ENCODE measurements at places on chromosomes 1 and 21.

DNA sequence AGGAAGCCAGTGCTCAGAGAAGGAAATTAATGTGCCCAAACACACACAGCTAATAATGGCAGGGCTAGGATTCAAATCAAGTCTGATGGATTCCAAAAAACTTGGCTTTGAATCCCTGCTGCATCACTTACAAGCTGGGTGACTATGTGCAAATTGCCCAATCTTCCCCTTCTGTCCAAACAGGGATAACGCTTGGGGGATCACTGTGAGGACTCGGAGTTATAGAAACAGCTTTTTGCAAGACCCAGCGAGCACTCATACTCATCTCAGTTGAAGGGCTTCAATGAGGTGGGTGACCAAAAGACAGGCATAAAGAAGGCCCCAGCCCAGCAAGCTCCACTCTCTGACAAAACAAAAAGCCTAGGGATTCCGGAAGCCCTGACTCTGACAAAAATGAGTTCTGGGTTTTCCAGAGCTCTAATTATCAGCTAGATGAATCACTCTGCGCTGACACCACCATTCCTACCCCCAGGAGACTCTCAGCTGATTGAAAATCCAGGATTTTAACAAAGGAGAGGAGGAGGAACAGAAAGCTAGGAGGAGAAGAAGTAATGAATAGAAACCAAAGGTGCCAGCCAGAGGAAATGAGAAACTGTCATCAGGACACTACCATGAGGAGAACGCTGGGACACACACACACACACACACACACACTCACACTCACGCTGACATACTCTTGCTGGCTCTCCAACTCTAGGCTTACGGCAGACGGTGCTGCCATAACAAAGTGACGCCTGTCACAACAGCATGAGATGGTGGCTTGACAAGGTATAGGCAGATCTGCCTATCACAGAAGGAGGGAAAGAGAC lies 1.6 kb upstream of the STK40 start:
- DNase-seq, result no peak

DNA sequence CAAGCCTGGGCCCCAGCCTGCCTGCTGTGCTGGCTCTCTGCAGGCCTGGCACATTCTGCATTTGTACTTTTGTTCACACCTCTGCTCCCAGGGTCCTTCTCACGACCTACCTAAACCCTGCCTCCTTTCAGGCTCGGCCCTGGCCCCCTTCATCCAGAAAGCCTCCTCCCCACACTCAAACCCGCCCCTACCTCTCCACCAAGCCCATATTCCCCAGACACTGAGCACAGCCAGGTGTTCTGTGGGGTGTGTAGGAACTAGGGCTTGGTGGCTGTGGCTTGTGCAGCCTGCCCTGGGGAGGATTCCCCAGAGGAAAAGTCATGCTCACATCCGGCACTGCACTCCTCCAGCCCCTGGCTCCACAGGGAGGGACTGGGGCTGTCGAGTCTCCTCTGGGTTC lies 8.2 kb upstream of the MIXL1 start:
- DNase-seq, result no peak

- no peak for DNase-seq
Measured at GRCh38 chr1:196027127-196027526, 581.1 kb downstream of the KCNT2 start.

GRCh38 chr1:78649628-78650027 lies at the start of gene IFI44:
IFI44 (plus strand) TSS chr1:78649831; CDS start chr1:78650196, 365 bp downstream.
- DNase-seq, result peak; percentile 85

- DNase-seq, result no peak
Measured at GRCh38 chr1:15579683-15580047, 5.2 kb downstream of the AGMAT start.

GRCh38 chr1:167273027-167273800 lies 52.5 kb downstream of the POU2F1 start:
- peak; percentile 24 for DNase-seq

DNA sequence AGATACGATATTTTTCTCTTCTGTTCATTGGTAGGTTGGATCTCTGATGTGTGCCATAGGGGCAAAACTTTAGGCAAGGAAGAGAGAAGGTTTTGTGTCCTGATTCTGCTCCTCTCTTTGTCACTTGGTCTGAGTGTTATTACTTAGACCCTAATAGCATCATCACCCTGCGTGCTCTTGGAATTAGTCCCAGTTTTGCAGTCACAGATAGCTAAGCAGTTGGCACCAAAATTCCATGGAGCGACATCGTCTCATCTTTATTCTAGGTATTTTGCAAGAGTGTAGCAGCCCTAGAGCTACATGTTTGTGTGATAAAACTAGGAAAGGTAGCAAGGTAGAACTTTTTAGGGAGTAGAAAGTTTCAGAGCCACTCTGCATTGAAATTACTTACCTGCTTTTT lies 23.8 kb downstream of the PIP5K1A start:
- DNase-seq, result no peak

- DNase-seq, result no peak
Measured at GRCh38 chr21:34517491-34518245, 5.7 kb upstream of the KCNE1 start.

DNA sequence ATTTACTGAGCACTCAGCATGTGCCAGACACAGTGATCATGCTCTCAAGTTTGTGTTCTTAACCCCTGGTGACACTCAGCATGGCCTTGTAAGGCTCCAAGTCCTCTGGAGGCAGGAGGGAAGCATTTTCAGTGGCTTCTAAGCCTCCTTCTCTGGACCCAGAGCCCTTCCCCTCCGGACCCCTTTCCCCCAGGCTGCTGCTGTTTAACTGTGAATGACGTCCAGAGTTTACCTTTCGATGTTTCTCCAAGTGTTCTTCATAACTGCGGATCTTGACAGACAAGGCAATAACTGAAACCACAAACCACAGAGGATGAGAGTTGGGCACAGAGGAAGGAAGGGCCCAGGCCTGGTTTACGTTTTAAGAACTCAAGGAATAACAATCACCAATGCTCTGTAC lies 6.5 kb downstream of the MRPS15 start:
- peak; percentile 63 for DNase-seq

- peak; percentile 50 for DNase-seq
Measured at GRCh38 chr1:186828611-186829454, at the start of gene PLA2G4A. PLA2G4A (plus strand) TSS chr1:186828949; CDS start chr1:186854355, 25,406 bp downstream.

- peak; percentile 85 for DNase-seq
Measured at GRCh38 chr1:37995751-37996345, 6.0 kb upstream of the SF3A3 start.

GRCh38 chr1:55143684-55144083 lies 71.5 kb downstream of the USP24 start:
- no peak for DNase-seq

- DNase-seq, result no peak
Measured at GRCh38 chr1:8330271-8331125, 12.6 kb downstream of the SLC45A1 start.

DNA sequence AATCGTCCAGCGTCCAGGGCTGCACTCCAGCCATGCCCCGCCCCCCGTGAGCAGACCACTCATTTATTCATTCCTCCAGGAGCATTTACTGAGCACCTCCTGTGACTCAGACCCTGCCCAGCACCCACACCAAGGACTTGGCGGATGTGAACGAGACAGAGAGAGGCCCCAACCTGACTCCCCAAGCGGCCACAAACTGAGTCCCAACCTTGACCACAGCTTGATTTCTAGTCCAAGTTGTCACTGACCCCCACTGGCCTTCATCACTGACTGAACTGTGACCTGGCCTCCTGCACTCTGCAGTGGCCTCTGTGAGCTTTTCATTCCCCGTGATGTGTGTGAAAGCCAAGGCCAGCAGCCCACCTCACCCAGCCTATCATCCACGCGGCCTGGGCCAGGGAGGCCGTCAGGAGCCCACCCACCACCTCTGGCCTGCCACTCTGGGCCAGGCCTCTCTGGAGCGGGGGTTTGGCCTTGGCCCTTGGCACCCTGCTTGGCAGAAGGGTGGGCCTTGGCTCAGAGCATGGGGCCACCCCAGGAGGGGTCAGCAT lies 19.3 kb upstream of the RUNX3 start:
- no peak for DNase-seq

GRCh38 chr1:182404781-182405180 lies 4.3 kb upstream of the TEDDM1 start:
- DNase-seq, result no peak

GRCh38 chr1:8097908-8098307 lies 71.8 kb upstream of the ERRFI1 start:
- DNase-seq, result no peak

DNA sequence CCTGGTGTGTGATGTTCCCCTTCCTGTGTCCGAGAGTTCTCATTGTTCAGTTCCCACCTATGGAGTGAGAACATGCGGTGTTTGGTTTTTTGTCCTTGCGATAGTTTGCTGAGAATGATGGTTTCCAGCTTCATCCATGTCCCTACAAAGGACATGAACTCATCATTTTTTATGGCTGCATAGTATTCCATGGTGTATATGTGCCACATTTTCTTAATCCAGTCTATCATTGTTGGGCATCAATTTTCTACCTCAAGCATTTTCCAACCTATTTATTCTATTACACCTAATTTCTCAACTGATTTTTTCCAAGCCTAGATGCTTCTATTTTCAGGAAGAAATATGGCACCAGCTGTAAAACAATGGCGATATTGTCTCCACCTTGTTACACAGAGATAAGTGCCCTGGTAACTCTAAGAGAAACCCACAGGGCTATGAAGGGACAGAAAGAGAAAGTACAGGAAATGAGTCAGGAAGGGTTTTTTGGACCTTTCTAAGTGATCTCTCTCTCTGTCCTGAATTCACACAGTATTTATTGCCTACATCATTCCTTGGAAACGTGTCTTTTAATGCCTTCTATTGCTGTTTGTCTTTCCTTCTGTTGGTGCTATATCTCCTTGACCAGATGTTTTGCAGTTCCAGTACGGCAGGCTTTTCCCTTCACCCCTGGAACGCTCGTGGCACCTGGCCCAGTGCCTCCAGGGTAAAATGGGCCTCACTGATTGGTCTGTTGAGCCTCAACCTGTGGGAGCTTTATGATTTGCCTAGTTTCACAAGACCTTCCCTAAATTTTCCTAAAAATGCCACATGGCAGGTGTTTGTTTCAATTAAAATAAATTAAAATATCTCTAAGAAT lies 14.6 kb upstream of the JAK1 start:
- no peak for DNase-seq

DNA sequence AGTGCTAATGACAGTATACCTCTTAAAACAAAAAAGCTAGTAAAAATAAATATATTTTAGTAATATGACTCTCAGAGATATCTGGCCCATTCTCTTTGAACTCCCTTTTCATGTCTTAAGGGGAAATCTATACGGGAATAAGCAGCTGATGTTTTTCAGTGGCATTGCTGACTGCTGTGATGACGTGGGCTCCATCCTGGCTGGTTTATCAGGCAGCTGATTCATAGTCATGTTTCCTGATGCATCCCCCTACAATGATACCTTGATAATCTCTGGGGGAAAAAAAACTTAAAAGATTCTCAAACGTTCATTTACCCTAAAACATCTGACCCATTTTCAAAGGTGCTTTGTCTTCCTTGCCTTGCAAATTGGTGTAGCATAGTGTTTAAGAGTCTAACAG lies 53.8 kb downstream of the ABCA4 start:
- DNase-seq, result no peak

DNA sequence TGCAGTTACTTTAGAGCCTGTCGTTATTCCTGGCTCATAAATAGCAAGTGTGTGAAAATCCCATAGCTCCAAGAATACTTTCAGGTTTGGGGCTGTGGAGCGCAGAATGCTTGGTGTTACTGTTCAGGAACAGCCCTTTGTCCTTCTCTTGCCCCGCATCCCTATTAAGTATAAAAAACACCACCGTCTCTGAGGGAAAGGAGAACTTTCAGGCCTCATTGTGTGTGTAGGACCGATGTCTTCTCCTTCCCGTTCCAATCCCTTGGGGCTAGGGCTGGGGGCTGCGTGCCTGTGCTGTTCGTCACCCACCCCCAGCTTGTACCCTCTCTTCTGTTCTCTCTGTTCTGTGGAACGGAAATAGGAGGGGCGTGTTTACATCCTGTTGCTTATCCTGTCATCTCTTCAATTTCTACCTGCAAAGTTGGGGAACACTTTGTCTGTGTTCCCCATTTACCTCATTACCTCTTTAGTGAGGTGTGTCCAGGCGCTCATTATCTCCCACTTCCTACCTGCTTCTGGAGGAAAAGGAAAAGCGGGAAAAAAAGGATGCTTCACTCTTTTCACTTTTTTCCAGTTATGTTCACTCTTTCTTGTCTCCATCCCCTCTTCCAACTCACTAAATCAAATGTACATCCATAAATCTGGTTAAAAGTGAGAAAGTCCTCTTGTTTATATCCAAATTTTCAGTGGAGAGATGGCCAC lies 788 bp upstream of the TXNIP start:
- no peak for DNase-seq

GRCh38 chr1:207217778-207218511 lies 103.5 kb upstream of the CD55 start:
- no peak for DNase-seq

DNA sequence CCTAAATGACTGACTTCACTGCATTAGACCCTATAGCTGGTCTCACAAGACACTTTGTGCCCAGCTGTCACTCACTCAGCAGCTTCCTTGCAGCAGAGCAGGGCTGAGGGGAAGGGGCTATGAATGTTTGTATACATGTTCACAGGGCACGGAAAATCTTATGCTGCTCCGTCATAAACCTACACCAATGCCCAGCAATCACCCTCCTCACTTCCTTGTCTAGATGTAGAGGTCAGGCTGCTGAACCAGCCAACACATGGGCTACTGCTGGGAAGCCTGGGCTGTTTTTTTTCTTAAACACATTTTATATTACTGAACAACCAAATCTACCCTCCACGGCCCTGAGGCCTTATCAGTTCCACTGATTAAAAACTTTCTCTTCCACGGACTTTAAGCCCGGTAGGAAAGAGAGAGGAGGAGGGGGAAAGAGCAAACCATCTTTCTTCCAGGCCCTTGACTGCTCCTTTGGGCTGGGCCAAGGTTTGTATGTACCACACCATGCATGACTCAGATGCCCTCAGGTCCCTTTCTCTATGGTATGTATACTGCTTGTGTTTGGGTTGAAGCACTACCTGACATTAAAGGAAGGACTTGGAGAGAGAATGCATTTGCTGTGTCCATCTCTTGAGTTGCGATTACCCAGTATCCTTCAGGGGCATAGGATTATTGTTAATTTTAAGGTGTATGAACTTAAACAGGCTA lies 12.7 kb downstream of the MTFR1L start:
- DNase-seq, result no peak

DNA sequence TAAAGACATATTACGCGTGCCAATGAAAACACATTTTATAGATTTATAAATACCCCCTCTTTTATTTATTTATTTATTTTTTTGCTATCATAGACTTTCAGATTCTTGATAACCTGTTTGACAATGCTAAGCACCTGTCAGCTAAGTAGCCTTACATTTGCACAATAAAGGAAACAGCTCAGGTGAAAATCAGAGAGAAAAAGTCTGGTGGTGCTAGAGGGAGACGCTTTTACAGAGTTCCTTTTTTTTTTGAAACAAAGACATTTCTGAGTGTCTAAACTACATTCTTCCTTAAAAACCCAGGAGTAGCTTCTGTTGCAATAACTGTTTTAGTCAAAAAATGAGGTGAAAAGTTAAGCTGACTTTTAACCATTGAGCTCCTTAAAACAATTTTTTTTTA lies 1611.6 kb downstream of the NCAM2 start:
- DNase-seq, result no peak

- no peak for DNase-seq
Measured at GRCh38 chr1:204075139-204075521, 2.2 kb downstream of the SOX13 start.

- no peak for DNase-seq
Measured at GRCh38 chr1:228969953-228970800, 234.9 kb downstream of the RHOU start.

- no peak for DNase-seq
Measured at GRCh38 chr1:224175617-224176016, 7.4 kb upstream of the DEGS1 start.

Measured in smooth muscle cell of the brain vasculature (primary cell).